ENCODE measurements at places on chromosomes 12 and 14.

DNA sequence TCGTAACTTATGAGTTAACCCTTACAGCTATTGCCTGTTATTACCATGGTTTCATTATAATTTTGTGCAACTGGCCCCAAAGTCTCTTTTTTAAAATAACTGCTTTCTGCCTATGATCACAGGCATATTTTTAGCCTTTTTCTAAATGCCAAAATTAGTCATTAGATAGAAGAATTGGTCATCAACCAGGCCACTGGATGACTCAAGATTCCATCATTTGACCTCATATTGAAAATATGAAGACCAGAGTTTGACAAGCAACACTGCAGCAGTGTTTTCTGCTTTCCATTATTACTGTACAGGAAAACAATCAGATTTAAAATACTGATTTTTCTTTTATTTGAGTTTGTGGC lies 54.7 kb upstream of the OTOGL start:
- peak; percentile 75 for ATAC-seq

DNA sequence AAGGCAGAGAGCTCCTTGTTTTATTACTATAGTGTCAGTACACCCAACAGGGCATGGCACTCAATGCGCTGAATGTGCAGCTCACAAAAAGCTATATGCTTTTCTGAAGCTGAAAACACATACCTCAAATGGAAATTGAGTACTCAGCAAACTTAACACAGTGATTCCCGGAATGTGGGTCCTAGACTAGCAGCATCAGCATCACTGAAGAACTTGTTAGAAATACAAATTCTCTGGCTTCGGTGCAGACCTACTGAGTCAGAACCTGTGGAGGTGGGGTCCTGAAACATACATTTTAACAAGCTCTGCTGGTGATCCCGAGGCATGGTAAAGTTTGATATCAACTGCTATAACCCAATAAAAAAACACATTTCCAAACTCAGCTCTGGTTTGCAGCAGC lies 14.9 kb downstream of the RERG start:
- ATAC-seq = no peak

GRCh38 chr12:57093415-57094207 lies 4.7 kb downstream of the NAB2 start:
- no peak for ATAC-seq

GRCh38 chr12:116861320-116861719 lies 19.9 kb downstream of the HRK start:
- peak; percentile 73 for ATAC-seq

- no peak for ATAC-seq
Observed at GRCh38 chr14:72369106-72369505, 436.9 kb downstream of the RGS6 start.

DNA sequence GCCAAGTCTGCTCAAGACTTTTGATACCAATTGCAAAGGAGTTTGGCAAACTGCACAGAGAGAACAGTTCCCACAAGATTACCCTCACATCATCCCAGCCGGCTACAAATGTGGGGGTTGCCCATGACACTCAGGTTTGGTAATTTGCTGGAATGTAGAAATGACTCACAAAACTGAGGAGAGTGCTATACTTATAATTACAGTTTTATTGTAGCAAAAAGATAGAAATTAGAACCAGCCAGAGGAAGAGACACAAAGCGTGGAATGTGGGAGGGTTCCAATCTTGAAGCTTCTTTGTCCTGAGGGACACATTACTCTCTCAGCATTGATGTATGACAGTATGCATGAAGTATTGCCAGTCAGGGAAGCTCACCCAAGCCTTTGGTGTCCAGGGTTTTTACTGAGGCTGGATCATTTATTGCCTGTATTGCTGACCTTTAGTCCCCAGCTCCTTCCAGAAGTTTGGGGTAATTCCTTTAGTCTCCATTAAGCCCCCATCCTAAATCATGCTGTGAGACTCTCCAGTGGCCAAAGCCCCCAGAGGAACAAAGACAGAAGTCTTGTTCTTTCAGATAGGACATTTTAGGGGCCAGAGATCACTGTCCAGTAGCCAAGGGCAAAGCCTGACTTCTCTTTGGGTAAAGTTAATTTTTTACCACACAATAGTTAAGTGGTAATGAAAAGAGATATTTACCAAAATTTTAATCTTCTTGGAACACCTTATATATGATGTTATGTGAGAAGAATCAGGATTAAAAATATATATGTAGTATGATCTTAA lies 9.9 kb downstream of the TBK1 start:
- peak; percentile 75 for ATAC-seq

GRCh38 chr12:49368240-49368600 lies 958 bp downstream of the SPATS2 start:
- no peak for ATAC-seq

DNA sequence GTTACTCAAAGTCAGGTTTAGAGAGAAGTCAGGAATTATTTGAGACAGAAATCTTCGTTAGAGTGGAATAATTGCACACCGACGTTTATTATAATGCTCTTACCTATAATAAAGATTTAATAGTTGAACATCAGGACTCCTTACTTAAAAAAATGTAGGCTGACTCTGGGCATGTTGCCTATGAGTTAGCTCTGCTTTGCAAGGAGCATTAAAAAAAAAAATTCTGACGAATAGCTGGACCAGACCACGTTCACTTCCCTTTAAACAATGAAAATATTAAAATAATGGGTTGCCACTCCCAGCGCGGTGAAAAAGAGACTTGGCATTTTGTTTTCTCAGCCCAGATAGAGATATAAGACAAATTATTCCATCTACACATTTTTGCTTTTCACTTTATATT lies 574 bp upstream of the FANCM start:
- ATAC-seq = no peak

DNA sequence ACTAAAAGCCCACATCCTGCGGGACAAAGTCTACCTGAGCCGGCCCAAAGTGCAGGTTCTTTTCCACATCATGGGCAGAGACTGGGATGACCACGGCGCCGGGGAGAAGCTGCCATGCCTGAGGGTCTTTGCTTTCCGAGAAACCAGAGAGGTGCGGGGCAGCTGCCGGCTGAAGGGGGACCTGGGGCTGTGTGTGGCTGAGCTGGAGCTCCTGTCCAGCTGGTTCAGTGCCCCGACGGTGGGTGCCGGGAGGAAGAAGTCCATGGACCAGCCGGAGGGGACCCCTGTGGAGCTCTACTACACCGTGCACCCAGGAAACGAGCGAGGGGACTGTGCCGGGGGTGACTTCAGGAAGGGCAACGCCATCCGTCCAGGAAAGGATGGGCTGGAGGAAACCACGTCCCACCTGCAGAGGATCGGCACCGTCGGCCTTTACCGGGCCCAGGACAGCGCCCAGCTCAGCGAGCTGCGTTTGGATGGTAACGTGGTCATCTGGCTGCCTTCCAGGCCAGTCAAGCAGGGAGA lies 148.1 kb downstream of the TMEM132C start:
- ATAC-seq = no peak

DNA sequence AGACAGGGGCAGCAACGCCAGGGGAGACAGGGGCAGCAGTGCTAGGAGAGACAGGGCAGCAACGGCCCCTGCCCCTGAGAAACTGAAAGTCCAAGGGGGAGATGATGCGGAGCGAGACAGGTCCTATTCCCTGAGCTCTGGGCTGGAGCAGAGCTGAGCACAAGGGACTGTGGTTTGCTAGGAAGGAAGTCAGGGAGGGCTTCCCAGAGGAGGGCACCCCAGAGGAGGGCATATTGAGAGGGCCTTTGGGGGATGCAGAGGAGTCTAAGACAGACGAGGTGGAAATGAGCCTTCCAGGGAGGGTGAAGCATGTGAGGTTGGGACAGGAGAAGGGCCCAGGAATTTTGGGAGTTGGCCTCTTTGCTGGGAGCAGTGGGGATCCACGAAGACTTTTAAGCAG lies 52.1 kb upstream of the BEGAIN start:
- ATAC-seq = no peak

GRCh38 chr14:57013987-57014386 lies 203.7 kb upstream of the OTX2 start:
- ATAC-seq = no peak

- no peak for ATAC-seq
Observed at GRCh38 chr14:104781271-104782077, 14.1 kb downstream of the AKT1 start.

DNA sequence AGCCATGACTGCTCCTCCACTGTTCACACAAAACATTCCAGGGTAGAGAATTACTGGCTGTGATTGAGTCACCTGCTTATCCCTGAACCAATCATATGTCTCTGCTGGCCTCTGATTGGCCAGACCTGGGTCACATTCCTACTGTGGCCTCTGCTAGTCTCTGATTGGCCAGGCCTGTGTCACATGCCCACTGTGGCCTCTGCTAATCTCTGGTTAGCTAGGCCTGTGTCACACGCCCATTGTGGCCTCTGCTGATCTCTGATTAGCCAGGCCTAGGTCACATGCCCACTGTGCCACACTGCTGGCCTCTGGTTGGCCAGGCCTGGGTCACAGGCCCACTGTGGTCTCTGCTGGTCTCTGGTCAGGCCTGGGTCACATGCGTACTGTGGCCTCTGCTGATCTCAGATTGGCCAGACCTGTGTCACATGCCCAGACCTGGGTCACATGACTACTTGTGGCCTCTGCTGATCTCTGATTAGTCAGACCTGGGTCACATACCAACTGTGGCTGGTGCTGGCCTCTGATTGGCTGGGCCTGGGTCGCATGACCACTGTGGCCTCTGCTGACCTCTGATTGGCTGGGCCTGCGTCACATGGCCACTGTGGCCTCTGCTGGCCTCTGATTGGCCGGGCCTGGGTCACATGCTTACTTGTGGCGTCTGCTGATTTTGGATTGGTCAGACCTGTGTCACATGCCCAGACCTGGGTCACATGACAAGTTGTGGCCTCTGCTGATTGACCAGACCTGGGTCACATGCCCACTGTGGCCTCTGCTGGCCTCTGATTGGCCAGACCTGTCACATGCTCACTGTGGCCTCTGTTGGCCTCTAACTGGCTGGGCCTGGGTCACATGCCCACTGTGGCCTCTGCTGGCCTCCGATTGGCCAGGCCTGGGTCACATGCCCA lies 251.6 kb downstream of the SLC15A4 start:
- ATAC-seq = no peak

DNA sequence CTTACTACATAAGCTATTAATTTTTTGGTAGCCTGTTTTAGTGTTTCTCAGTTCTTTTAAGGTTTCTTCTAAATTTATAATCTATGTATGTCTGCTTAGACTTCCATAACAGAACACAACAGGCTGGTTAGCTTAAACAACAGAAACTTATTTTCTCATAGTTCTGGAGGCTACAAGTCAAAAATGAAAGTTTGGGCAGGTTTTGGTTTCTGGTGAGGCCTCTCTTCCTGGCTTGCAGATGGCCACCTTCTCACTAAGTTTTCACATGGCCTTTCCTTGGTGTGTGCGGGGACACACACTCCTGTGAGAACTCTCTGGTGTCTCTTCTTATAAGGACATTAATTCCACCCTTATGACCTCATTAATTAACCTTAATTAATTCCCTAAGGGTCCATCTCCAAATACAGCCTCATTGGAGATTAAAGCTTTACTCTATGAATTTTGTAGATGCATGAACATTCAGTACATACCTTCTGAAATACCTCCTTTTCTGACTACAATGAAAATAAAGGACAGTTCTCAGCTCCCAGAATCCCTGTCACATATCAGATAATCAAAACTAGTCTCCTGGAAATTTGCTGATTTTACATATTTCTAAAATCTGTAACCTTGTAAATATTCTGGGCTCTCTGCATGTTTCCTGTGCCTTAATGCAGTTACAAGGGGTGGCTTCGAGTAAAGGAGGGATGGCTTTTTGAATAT lies 23.2 kb upstream of the BMAL2 start:
- ATAC-seq = no peak

GRCh38 chr12:51850965-51851299 lies 2.4 kb upstream of the FIGNL2 start:
- ATAC-seq = no peak

DNA sequence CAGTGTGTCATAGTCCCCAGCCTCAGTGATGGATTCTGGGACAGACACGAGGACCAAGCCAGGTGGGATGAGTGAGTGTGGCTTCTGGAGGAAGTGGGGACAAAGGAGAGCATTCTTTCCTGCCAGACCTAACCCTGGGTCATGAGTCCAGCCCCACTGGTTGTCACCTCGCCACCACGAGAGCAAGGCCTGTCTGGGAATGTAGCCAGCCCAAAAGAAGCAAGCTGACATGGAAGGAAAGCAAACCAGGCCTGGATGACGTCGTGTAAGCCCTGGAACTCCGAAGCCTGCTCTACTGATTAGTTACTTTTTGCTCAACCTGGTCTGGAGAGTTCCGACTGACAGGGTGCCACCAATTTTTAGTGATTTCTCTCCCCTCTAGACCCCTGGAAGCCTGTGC lies 105.9 kb downstream of the SINHCAF start:
- no peak for ATAC-seq

DNA sequence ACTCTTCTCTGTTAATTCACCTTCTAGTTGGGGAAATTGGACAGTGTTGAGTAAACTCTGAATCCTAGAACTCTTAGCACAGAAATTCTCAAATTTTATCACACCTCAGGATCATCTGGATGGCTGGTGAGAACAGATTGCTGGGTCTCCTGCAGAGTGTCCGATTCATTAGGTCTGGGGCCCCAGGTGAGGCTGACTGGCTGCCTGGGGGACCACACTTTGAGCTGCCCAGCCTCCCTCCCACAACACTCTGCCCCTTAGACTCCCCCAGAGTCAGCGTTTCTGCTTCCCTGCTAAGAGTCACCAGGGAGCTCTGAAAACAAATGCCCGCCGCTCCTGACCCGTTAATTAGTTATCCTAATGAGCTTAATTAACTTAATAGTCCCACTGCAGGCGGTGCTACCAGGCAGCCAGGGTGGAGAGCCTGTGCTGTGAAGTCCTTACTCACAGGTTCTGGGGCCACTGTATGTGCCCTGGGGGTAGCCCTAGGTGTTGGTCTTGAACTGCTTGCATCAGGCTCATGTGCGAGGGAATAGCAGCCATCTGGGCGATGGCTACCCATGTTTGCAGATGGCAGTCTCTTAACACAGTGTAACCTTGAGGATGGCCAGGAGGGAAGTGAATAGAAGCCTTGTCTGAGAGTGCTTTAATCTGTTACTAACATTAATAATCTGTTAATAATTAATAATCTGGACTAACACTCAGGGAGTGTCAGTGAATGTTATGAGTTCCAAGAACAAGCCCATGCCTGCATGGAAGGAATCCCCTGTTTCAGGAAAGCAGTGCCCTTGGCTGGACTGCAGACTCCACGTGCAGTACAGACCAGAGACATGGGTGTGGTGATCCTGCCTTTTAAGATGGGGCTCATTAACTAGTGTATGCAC lies 35.6 kb downstream of the AACS start:
- ATAC-seq = no peak

DNA sequence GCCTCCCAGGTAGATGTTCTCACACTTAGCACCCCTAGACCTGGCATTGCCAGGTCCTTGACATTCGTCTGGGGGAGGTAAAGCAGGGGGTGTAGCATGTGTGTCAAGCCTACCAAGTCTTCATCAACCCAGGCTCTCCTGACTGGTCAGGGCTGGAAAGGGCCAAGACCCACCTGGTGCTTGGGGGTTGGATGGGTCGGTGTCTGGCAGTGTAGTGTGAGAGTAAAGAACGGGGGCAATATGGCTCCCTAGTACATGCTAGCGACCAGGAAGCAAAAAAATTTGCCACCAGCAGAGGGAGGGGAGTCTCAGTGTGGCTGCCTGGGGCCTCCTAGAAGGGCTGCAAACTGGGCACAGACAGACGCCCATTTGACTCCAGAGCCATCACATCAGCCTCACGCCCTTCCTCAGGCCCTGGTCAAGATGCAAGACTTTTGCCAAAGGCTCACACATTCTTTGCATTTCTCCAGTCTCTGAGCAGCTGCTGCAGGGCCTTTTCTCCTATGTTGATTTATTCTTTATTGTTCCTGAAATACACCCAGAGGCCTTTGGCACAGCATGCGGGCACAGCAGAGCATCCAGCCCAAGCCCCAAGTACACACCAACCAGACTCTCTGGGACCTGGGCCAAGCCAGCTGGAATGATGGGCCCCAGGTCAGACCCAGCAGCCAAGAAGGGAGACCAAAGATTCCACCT lies 38.3 kb upstream of the PNMA1 start:
- peak; percentile 80 for ATAC-seq
